Osteoblast (primary cell): ENCODE measurements at places on chromosomes 12 and 14. TPM values are rescaled to one million over a fixed set of nuclear protein-coding genes. Genes with fewer than 3 reads are reported as not detected.
A peak's percentile ranks its signal among the peaks of the same experiment; 100 is the strongest.

GRCh38 chr12:110262442-110263388, 18.3 kb upstream of the ATP2A2 start:
- no peak for DNase-seq

DNA sequence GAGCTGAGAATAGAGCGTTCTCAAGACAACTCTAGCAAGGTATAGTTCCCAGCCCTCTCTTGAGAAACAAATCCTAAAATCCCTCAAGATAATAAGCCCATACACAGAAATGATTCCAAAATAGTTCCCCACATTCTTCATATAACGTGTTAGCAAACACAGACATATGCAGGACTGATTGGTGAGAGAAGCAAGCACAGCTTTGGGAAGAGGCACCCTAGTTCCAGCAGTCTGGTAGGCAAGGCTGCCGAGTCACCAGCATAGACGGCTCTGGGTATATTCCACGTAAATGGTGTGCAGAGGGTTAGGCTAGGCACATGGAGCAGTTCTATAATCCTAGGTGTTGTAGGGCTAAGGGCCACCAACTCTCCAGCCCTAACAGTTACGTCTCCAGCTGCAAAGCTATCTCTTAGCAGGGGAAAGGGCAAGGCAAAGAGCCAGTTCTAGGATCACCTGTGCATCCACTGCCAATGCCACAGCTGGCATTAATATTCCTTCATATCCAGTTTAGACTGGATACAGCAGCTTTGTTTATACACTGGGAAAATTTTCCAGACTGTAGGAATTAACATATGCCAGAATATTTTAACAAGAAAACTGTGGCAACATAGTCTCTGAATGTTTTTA, 52.9 kb downstream of the SH2B3 start:
- peak; percentile 9 for DNase-seq

DNA sequence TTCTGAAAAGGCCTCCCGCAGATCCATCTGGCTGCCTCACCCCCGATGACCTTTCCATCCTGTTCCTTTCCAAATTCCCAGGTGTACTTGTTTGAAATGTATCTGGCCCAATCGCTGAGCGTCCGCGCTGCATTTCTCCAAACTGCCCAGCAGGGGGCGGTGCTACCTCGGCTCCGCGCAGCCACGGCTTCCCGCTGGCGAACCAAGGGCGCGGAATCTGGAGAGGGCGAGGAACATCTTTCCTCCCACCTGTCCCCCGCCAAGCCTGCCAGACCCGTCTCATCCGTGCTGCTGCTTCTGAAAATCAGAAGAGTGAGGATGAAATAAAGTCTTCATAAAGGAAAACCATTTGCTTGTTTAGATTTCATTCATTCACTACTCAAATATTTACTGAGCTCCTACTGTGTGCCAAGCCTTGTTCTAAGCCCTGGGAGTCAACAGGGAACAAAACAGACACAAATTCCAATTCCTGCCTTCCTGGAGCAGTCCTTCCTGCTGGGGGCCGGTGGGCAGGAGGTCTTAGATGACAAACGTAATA, 16.8 kb upstream of the MYL2 start:
- peak; percentile 89 for DNase-seq

DNA sequence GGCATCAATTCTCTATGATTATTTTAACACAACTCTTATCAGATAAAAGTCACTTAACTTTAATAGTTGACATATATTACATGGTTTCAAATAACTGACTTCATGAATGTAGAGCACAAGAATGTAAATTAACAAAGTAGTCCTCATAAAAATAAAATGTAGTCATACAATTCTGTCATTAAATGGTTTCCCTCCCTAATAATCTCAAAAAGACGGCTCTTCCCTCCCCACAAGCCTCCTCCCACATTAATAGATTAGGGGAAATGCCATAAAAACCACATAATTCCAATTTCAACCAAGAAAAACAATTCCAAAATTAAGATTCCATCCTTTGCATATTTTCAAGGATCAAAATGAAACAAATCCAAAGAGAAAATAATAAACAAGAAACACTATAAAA, 36.7 kb downstream of the SPTLC2 start:
- DNase-seq, result no peak

DNA sequence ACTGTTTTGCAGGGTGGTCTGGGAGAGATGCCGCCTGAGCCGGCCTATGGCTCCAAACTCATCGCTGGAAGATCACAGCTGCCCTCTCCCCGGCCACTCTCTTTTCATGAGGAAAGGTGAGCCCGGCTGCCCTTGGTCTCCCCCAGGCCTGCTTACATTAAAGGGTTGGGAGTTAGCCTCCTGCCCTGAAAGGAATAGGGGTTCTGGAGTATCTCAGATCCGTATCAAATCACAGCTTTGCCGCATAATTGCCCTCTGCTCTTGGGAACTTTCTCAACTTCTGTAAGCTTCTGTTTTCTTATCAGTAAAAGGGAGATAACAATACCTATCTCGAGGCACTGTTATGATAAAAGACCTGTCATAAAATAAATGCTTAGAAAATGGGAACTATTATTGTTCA, 17.6 kb downstream of the PHLDA1 start:
- DNase-seq, result no peak

- no peak for DNase-seq
Observed at GRCh38 chr14:100027771-100028490, 37.3 kb upstream of the EVL start.

DNA sequence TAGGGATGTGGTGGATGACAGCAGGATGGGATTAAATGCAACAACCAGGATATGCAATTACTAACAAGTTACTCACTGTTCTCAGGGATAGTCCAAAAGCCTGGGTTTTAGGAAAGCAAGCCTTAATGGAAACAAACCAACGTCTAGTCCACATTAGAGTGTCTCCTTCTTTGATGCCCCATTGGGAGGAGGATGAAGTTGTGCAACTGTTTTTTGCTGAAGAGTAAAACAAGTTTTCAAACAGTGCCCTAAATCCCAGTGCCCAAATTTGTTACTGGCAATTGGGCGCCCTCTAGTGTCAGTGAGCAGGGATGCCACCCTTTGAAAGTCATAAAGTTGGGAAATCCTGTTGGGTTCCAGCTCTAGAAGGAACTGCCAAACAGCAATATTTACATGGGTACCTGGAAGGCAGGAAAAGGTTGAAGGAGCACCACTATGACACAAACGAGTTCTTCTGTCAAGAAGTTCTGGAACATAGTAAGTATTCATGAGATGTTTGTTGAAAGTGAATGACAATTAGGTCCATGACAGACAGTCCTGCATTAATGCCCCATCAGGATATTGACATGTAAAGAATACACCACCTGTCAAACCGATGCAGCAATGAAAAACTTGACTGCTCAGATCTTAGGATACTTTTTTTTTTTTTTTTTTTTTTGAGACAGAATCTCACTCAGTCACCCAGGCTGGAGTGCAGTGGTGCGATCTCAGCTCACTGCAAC, 11.1 kb upstream of the DPF3 start:
- DNase-seq, result peak; percentile 84

GRCh38 chr14:73802431-73803188, 49.0 kb upstream of the PTGR2 start:
- no peak for DNase-seq

DNA sequence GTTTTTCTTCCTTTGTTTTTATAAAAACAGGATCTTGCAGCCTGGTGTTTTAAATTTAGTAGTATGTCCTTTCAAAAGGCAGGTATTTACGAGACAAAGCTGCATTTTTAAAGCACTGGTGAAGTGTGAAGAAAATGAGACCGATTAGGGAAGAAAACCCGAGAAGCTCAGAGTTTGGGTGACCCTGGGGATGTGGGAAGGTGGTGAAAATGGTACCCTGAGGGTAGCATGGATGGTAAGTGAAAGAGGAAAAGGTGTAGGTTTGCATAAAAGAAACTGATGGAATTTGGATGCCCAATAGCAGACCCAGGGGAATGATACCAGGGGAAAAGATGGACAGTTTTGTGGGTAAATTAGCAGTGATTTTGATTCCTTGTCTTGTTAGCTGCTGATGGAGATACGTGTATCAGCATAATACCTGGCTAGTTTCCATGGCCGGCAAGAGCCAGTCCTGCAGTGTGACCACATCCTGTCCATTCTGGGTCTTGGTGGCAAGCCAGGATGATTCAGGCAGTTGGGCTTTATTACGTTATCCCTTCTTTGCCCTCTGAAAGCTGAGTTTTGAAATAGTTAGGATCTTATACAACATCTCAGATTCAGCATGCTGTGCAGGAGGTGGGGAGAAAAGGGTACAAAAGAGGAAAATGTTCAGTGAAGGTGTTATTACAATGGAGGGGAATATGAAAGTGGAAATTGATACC, 8.9 kb downstream of the BICD1 start:
- peak; percentile 96 for DNase-seq

- no peak for DNase-seq
Observed at GRCh38 chr12:117277875-117278274, 83.6 kb downstream of the NOS1 start.

DNA sequence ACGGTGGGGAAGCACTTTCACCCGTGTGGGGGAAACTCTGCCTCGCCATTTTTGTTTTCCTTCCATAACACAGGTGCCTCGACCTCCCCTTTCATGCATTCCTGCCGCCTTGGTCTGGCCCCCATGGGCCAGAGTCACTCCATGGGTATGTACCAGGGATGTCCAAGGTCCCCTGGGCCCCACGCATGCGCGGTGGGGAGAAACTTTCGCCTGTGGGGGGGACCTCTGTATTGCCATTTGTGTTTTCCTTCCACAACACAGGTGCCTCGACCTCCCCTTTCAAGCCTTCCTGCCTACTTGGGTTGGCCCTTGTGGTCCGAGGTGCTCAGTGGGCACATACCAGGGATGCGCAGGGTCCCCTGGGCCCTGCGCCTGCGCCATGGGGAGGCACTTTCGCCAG, 345.8 kb downstream of the ALG10 start:
- no peak for DNase-seq

DNA sequence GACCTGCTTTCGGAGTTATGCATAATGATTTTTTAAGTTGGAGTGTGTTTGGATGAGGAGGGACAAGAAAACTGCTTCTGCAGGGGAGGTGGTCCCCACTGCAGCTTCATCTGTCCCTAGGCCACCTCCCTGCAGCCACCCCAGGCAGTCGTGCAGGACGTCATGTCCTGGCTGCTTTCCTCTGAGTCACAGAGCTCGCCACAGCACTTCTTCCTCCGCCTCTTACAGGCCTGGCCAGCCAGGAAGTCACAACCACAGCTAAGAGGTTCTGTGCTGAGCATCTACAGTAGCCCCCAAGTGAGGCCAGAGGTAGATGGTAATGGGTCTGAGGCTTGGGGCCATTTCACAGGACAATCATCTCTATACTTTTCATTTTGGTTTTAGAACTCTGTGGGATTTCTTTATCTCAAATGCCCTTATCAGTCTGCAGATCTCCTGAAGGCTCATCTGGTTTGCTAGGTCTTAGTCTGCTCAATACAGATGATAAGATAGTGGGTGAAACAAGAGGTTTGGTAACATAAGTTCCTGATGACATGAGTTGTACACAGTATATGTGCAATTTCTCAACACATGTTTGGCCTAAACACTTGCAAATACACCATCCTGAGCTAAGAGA, 106.4 kb downstream of the ARF6 start:
- peak; percentile 95 for DNase-seq

- DNase-seq, result no peak
Observed at GRCh38 chr14:90095096-90095495, 33.3 kb downstream of the KCNK13 start.

DNA sequence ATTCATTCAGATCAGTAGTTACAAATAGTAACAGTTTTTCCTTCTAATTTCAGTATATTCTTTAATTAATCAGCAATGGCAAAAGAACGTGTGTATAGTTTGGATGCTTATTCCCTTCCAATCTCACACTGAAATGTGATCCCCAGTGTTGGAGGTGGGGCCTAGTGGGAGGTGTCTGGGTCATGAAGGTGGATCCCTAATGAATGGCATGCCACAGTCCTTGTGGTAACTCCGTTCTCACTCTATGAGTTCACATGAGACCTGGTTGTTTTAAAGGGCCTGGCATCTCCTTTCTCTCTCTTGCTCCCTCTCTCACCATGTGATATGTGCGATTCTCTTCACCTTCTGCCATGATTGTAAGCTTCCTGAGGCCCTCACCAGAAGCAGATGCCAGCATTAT, 18.9 kb upstream of the SYNDIG1L start:
- no peak for DNase-seq

GRCh38 chr14:95265106-95266094, 54.3 kb downstream of the CLMN start:
- peak; percentile 78 for DNase-seq

DNA sequence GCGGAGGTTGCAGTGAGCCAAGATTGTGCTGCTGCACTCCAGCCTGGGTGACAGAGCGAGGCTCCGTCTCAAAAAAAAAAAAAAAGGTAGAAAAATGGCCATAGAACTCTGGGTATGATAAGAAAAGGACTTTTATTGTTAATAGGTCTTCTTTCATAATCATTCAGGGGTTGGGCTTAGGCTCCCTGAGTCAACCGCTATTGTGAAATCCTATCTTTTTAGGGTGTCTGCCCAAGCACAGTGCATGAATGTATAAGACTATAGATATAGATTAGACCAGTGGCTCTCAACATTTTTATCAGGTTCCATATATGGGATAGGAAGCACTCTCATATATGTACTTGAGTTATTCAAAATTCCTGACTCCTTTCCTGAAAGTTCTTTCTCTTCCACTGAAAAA, 48.7 kb upstream of the USP15 start:
- DNase-seq, result no peak

DNA sequence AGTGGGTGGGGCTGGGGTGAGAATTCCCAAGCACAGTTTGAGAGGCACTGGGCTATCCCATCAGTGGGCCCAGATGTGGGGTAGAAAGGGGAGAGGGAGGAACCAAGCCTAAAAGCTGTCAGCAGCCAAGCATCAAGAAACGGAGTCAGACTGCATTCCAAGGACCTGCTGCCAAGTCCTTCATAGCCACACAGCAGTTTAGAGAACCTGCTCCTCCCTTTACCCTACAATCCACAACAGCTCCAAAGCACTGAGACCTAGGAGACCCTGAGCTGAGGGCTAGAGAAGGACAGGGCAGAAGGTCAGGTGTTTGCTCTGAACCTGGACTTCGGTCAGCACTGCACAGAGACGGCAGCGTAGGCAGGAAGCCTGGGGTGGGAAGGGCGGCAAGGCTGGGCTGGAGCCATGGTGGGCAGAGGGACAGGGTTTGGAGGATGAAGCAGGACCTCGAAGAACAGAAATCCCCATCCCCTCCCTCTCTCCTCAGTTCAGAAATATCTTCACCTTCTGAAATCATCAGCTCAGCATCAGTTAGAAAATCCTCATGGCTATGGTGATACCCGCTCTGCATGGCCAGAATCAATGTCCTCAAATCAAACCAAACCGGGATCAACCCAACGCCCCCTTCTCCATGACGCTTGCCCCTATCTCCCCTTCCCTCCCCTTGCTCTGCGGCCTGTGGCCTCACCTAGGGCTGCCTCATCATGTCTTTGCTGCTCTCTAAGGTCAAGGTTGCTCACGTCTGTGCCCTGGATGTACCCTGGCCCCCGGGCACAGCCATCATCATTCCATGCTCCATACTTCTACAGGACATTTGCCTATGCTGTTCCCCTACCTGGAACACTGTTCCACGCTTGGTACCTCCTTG, 12.9 kb upstream of the SERPINA4 start:
- no peak for DNase-seq

Gene SRRM4
- not detected in 2 replicates for total RNA-seq

Gene USP5
- 65.7 and 77.1 TPM in 2 replicates for total RNA-seq

Gene C3AR1
- total RNA-seq, result 0.29 and 0.72 TPM in 2 replicates

Gene LUM
- 1,762 and 1,965 TPM in 2 replicates for total RNA-seq

Gene TRIM9
- 0.59 and 1.1 TPM in 2 replicates for total RNA-seq
